Gastrocnemius medialis (tissue), 4 donors: ENCODE measurements at places on chromosomes 1 and 21. TPM values are rescaled to one million over a fixed set of nuclear protein-coding genes. Genes with fewer than 3 reads are reported as not detected.

- DNase-seq, result no peak
These were observed 21.7 kb downstream of the PDXK start for GRCh38 chr21:43740497-43741156.

GRCh38 chr21:21460979-21461378 is 462.8 kb downstream of the NCAM2 start:
- no peak for DNase-seq

GRCh38 chr1:50959303-50959912 is 659 bp downstream of the FAF1 start:
- peak; percentile 61 for DNase-seq

DNA sequence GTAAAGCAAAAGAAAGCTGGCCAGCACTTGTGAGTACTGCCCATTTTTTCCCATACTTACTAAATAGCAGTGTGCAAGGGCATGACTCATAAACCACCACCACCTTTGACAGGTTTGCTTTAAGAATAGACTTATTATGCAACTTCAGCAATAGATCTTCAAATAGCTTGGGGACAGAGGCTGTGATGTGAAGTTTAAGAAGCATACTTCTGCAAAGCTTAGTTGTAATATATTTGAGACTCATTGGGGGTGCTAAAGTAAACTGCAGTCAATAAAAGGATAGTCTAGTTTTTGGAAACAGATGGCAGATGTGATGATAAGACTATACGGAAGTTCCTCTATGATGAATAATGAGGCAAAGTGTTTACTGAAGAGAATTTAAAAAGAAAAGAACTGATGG is 210.0 kb downstream of the PLA2G4A start:
- DNase-seq, result no peak

DNA sequence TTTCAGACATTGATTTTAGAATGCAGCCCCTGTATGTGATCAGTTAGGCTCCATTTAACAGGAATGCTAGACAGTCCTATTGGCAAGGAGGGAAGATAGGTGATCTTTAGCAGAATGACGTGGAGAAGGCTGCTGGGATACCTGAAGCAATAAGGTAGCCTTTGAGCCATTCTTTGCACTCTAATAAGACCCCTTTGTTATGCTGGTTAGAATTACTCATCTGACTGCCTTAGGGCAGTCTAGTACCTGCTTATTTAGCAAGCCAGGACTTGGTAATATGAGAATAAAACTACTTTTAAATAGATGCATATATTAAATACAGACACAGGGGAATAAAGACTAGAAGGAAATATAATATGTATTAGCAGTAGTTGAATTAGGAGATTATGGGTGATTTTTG is 29.1 kb downstream of the NGF start:
- DNase-seq, result no peak

The MYOG gene
- total RNA-seq, result 95.0 TPM

- no peak for DNase-seq
These were observed 52.9 kb upstream of the ECE1 start for GRCh38 chr1:21342961-21343838.

DNA sequence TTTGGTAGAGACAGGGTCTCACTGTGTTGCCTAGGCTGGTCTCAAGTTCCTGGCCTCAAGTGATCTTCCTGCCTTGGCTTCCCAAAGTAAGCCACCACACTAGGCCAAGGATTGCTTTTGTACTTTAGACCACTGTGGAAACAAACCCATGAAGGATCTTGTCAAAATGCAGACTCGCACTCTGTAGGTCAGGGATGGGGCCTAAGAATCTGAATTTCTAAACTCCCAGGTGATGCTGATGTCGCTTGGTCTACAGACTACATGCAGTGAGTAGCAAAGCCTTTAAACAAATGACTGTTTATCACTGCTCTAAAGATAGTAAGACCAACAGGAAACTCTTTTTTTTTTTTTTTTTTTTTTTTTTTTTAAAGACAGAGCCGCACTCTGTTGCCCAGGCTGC is 54.1 kb upstream of the MUTYH start:
- no peak for DNase-seq

GRCh38 chr21:35197191-35197590 is 148.1 kb upstream of the RUNX1 start:
- DNase-seq, result no peak

DNA sequence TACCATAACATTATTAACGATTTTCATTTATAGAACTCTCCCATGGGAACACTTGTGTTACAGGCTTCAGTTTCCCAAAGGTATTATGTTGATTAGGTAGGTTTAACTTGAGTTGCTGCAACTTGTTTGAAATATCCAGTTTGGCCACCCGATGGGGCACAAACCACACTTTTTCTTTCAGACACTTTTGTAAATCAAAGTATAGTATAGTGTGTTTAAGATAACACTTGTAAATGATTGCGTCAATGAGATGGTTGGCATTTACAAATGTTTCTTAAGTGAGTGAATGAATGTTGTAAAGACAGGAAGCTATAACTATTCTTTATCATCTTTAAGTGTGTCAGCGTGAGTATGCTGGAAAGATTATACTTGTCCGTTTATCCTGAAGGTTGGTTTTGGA is 4.3 kb downstream of the XPR1 start:
- no peak for DNase-seq
